Tibial nerve (tissue), 4 donors: ENCODE measurements at places on chromosomes 3 and 15. TPM values are rescaled to one million over a fixed set of nuclear protein-coding genes. Genes with fewer than 3 reads are reported as not detected.

DNA sequence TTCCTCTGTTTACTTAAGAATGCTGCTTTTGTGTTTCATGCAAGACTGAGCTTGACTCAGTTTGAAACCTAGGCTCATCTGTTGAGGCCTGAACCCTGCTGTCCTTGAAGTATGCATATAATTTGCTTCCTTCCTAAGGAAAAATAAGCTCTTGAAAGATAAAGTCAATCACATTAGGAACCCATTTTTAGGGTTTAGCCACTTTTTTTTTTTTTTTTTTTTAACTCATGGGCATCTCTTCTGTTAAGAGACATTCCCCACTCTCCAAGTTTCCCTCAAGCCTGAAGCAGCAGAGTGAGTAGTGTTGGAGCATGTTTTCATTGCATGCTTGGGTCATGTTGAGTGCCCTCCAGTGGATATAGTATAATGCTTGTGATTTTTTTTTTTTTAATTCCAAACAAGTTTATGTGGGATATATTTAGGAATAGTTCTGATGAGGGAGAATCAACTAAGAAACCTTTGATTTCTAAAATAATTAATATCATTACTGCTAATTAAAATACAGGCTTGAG is 3.6 kb downstream of the CTNNB1 start:
- H3K4me3 ChIP-seq: peak overlapping the region; percentile 68
- no peaks in the 10 kb centered on the region for H3K27me3 ChIP-seq
- DNase-seq: peak; percentile 32
- peak overlapping the region; percentile 38 for H3K27ac ChIP-seq
- peaks cover 54% of the 10 kb centered on the region for H3K4me1 ChIP-seq

Gene LSG1
- 31.5 TPM for total RNA-seq

- H3K36me3 ChIP-seq: no peaks in the 10 kb centered on the region
- H3K4me3 ChIP-seq: no peak overlapping the region
- H3K27ac ChIP-seq: no peak overlapping the region
- no peaks in the 10 kb centered on the region for H3K27me3 ChIP-seq
- no peak for DNase-seq
Observed at GRCh38 chr3:55014081-55014480, 86.2 kb upstream of the LRTM1 start.

GRCh38 chr15:29528276-29528675 is 258.7 kb upstream of the NSMCE3 start:
- DNase-seq: no peak
- H3K36me3 ChIP-seq: no peaks in the 10 kb centered on the region
- no peak overlapping the region for H3K4me3 ChIP-seq

GRCh38 chr15:68114356-68114755 is 60.2 kb downstream of the PIAS1 start:
- no peak overlapping the region for H3K4me3 ChIP-seq
- H3K4me1 ChIP-seq: peaks cover 55% of the 10 kb centered on the region
- H3K27ac ChIP-seq: no peak overlapping the region
- no peaks in the 10 kb centered on the region for H3K36me3 ChIP-seq
- H3K27me3 ChIP-seq: no peaks in the 10 kb centered on the region
- DNase-seq: no peak

DNA sequence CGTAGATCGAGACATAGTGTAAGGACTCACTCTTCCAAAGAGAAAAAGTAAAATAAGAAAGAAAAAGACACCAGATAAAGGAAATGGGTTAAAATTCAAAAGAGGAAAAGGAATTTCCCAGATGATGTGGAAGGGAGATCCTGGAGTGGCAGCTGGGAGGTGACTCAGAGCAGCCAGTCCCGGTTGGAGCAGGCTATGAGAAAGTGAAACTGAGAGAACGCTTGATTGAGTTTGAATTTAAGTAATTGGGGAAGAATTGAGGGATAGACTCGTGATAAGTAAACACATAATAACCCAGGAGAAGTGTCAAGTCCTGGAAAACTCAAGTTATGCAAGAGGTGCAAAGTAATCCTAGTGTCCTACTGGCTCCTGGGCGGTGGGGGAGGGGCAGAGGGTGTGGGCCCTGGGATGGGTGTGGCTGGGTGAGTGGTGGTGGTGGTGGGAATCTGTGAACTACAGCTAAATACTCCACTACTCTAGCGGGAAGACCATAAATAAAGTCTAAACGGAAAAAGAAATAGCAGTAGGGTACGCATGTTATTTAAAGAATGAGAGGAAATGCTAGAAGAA is 1.2 kb downstream of the PRR20G start:
- no peaks in the 10 kb centered on the region for H3K27me3 ChIP-seq
- H3K27ac ChIP-seq: no peak overlapping the region
- no peaks in the 10 kb centered on the region for H3K36me3 ChIP-seq
- H3K4me1 ChIP-seq: no peaks in the 10 kb centered on the region
- DNase-seq: no peak

Gene CCDC54
- not detected for total RNA-seq

GRCh38 chr3:179348325-179349013 is 960 bp downstream of the MFN1 start:
- H3K4me3 ChIP-seq: peak overlapping the region; percentile 85
- H3K27ac ChIP-seq: peak overlapping the region; percentile 87
- H3K36me3 ChIP-seq: peaks cover 12% of the 10 kb centered on the region
- H3K4me1 ChIP-seq: peaks cover 7% of the 10 kb centered on the region
- DNase-seq: no peak

- H3K4me3 ChIP-seq: no peak overlapping the region
- H3K4me1 ChIP-seq: no peaks in the 10 kb centered on the region
- H3K27ac ChIP-seq: no peak overlapping the region
- no peaks in the 10 kb centered on the region for H3K36me3 ChIP-seq
- H3K27me3 ChIP-seq: no peaks in the 10 kb centered on the region
Observed at GRCh38 chr3:14337828-14338227, 64.6 kb upstream of the SLC6A6 start.

Gene SLC9A9
- 11.1 TPM for total RNA-seq

GRCh38 chr3:56190771-56191305 is 277.4 kb downstream of the ERC2 start:
- H3K36me3 ChIP-seq: no peaks in the 10 kb centered on the region
- DNase-seq: no peak
- H3K27me3 ChIP-seq: no peaks in the 10 kb centered on the region
- no peak overlapping the region for H3K27ac ChIP-seq
- no peak overlapping the region for H3K4me3 ChIP-seq

DNA sequence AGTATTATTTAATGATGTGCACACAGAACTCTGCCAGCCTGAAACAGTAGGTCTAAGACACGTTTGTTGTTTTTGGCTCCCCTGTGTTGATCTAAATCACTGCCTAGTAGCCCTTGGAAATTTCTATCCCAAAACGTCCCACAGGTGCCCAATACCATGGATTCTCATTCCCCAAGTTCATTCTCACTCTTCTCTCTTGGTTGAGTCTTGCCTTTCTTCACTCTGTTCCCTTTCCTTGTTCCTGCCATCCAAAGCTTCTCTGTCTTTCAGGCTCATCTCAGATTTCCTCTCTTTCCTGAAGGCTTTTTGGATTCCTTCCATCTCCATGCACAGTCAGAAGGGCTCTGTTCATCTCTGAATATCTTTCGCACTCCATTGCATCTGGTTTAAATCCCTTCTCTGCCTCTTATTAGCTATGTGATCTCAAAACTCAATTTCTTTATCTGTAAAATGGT is 54.2 kb downstream of the PPARG start:
- no peaks in the 10 kb centered on the region for H3K4me1 ChIP-seq
- no peak for DNase-seq
- H3K36me3 ChIP-seq: no peaks in the 10 kb centered on the region
- no peaks in the 10 kb centered on the region for H3K27me3 ChIP-seq
- H3K27ac ChIP-seq: no peak overlapping the region

Gene SPINT1
- total RNA-seq: 5.4 TPM

Gene ECE2
- total RNA-seq: not detected

- no peak overlapping the region for H3K27ac ChIP-seq
- no peak overlapping the region for H3K4me3 ChIP-seq
- DNase-seq: no peak
- no peaks in the 10 kb centered on the region for H3K27me3 ChIP-seq
- peaks cover 4% of the 10 kb centered on the region for H3K4me1 ChIP-seq
Observed at GRCh38 chr3:50520849-50521248, 17.4 kb upstream of the CACNA2D2 start.

DNA sequence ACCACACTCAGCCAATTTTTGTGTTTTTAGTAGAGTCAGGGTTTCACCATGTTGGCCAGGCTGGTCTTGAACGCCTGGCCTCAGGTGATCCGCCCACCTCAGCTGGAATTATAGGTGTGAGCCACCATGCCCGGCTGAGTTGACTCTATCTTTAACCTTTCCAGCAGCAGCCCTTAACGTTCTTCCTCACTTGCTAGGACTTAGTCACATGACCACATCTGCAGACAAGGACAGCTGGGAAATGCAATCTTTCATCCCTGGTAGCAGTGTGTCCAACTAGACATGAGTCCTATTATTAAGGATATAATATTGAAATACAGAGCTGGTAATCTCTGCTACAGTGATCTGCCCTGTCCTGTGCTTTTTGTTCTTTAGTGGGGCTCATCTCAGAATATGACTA is 18.0 kb downstream of the LCMT2 start:
- no peaks in the 10 kb centered on the region for H3K36me3 ChIP-seq
- no peak for DNase-seq
- H3K4me3 ChIP-seq: no peak overlapping the region

DNA sequence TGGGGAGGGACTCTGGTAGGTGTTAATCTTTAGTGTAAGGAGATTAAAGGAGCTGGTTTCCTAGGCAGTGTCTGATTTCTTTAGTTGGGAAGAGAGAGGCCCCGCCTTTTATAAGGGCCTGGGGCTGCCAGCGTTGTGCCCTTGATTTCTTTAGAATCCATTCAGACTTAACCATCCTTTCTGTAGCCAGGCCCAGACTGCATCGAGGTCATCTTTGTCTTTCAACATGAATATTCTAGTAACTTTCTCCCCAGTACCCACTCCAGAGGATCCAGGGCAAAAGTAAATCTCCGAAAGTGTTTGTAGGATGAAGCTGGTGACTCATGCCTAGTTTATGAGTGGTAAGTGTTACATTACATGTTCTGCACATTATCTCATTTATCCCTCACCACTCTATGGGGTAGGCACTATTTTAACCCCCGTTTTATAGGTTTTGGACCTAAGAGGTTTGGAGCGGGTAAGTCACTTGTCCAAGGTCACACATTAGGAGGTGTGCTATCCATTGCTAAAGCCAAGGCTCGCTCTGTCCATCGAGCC is 11.8 kb upstream of the USP3 start:
- DNase-seq: no peak
- no peaks in the 10 kb centered on the region for H3K36me3 ChIP-seq
- H3K4me1 ChIP-seq: peaks cover 8% of the 10 kb centered on the region
- no peak overlapping the region for H3K27ac ChIP-seq

DNA sequence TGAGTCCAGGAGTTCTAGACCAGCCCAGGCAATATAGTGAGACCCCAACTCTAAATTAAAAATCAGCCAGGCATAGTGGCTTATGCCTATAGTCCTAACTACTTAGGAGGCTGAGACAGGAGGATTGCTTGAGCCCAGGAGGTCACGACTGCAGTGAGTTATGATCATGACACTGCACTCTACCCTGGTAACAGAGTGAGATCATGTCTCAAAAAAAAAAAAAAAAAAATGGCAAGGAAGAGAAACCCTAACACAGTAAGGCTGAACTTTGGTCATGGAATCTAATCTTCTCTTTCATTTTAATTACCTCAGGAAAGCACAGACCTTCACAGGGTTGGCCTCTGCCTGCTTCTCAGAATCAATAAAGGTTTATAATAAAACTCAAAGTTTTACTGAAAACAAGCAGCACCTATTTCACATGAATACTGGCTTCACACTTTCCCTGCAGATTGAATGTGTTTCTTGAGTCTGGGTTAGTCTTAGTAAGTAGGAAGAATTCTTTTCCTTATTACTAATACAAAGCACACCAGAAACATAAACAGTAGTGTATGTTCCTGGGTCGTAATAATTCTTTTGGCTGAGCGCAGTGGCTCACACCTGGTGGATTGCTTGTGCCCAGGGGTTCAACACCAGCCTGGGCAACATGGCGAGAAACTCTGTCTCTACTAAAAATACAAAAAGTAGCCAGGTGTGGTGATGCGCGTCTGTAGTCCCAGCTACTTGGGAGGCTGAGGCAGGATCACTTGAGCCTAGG is 11.6 kb upstream of the NR2C2 start:
- no peaks in the 10 kb centered on the region for H3K4me1 ChIP-seq
- no peak overlapping the region for H3K4me3 ChIP-seq
- no peak overlapping the region for H3K27ac ChIP-seq
- H3K27me3 ChIP-seq: no peaks in the 10 kb centered on the region
- no peak for DNase-seq

- H3K36me3 ChIP-seq: no peaks in the 10 kb centered on the region
- no peak overlapping the region for H3K27ac ChIP-seq
- DNase-seq: no peak
- no peaks in the 10 kb centered on the region for H3K27me3 ChIP-seq
- H3K4me1 ChIP-seq: no peaks in the 10 kb centered on the region
Observed at GRCh38 chr15:35142578-35142977, 57.5 kb upstream of the NANOGP8 start.
